NCI-H1092 (cell line): ENCODE measurements at places on chromosomes 16 and 17.

GRCh38 chr17:81819708-81820107, 13.4 kb downstream of the MCRIP1 start:
- DNase-seq = no peak

DNA sequence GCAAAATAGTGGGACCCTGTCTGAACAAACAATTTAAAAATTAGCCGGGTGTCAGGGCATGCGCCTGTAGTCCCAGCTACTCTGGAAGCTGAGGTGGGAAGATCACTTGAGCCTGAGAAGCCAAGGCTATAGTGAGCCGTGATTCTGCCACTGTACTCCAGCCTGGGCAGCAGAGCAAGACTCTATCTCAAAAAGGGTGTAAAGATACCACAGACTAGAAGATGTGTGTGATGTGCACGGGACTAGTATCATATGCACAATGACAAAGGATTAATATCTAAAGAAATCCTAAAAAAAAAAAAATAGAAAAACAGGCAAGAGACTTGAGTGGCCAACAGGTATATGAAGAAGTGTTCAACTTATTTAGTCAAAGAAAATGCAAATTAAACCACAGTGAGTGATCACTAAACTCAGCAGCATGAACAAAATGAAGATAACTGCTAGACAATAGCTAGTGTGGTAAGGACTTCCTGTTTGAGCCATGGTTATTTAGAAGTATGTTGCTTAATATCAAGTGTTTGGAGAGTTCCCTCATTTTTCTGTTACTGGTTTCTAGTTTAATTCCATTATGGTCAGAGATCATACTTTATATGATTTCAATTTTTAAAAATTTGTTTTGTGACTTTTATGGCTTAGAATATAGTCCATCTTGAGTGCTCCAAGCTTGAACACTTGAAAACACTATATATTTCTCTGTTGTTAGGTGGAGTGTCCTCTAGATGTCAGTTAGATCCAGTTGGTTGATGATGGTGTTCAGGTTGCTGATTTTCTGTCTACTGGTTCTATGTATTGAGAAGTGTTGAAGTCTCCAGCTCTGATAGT, 14.7 kb upstream of the SLX4 start:
- DNase-seq = no peak

GRCh38 chr17:3980381-3981014, 16.3 kb upstream of the ATP2A3 start:
- peak; percentile 44 for DNase-seq

DNA sequence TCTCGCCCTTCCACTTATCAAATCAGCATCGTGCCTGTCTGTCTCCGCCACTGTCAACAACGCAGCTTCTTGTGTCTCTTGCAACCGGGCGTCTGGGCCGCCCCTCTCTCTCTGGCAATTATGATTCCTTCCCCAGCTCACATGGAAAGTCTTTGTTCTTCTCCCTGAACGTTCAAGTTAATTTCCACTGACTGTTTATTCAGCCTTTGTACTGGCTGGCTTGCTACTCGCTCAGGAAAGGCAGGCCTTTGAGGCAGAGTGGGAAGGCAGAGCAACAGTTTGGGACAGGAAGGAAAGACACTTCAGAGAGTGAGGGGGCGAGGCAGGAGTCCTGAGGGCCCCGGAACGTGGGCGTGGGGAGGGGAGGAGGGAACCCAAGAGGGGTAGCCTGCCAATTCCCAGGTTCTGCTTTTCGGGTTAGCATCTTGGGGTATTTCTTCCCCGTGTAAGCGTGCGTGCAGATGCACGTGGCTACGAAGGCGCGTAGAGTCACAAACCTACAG, 50.8 kb downstream of the AKAP1 start:
- DNase-seq = peak; percentile 42

DNA sequence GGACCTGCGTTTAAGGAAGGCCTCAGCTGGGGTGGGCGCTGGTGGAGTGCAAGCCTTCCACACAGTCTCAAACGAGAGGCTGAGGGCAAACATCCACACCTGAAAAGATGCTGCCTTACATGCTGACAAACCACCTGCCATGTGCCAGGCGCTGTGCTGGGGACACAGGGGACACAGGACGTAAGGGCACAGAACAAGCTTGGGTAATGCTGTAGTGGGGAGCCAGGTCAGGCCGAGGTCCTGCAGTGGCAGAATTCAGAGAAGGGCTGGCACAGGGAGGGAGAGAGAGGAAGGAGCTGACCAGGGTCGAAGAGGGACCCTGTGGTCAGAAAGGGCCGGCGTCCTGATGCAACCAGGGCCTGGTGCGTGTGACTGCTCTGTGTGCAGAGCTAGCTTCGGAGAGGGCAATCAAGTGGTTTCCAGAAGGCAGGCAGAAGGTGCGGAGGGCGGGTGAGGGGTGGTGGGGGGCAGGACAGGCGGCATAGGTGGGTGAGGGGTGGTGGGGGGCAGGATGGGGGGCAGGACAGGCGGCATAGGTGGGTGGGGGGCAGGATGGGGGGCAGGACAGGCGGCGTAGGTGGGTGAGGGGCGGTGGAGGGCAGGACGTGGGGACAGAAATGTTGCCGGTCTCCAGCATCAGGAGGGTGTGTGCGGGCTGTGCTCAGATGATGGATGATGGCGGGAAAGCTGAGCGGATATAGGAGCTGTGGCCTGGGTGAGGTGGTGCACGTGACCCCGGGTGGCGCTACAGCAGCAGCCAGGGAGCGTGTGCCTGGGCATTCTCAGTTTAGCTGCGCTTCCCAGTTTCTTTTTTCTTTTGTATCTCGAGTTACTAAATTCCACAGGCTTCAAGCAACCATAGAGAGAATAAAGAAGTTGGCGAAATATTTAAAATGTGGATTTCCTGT, 18.8 kb downstream of the TELO2 start:
- DNase-seq = no peak

DNA sequence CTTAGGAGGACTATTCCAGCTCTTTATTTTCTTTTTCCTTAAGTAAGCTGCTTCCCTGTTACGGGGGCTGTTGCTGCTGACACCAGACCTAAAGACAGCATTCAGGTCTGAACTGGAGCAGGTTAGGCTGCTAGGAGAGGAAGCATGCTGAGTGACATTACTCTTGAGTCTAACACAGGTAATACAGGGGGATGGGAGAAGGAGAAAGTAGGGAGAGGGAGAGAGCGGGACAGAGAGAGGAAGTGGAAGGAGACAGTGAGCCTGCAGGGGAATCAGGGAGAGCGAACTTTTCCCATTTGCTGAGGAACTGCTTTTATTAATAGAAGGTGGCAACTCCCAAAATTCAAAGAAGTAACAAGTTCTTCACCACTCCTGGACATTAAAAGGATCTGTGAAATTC, 130.9 kb downstream of the PARN start:
- no peak for DNase-seq
